ENCODE measurements at places on chromosomes 11 and 22.

DNA sequence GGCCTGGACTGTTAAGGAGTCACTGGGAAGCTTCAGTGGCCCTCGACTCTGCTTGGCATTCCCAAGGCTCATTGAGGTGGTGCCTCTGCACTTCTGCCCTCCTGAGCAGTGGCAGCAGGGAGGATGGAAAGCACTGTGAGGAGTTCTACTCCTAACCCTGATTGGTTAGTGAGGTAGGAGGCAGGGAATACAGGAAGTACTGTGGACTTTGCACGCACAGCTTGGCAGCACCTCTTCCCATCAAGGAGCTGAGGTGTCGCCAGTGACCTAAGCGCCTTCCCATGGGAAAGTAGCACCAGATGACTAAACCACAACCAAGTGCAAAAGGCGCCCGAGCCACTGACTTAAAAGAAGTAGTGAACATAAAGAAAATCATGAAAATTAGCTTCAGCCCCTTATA lies 152.5 kb upstream of the CADM1 start:
- DNase-seq: no peak

- DNase-seq: no peak
These were observed 6.2 kb downstream of the CLCF1 start for GRCh38 chr11:67366961-67367760.

DNA sequence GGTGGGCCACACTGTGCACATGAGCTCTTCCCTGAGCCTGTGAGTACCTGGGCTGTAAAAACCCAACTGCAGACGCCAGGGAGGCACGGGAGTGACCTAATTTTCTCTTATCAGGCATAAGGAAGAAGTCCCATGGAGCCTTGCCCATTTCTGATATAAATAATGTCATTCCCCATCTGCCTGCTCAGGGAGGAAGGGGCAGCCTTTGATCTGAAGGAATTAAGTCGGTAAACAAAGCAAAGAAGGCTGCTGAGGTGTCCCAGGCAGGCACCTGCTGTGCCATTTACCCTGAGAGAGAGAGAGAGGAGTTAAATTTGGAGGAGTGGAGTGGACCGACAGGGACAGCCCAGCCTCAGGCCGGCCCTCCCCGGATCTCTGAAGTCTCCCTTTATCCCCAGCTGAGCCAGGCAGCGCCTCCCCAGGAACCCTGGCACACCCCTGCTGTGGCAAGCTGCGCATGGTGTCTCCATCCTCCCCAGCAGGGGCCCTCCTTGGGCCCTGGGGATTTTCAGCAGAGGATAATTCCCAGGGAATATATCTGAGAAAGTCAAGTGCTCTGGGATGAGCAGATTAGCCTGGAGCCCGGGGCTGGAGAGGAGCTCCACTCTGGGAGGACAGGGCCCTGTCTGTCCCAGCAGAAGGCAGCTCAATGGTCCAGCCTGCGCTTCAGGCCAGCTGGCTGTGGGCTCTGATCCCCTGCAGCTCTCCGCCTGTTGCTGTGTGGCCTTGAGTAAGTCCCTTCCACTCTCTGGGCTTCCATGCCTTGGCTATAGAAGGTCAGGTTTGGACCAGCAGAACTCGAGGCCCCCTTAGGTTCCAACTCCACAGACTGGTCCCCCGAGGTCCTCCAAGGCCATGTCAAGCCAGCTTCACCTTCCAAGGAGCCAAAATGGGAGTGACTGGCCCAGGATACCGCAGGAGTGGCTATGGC lies 17.5 kb upstream of the CABP7 start:
- no peak for DNase-seq

DNA sequence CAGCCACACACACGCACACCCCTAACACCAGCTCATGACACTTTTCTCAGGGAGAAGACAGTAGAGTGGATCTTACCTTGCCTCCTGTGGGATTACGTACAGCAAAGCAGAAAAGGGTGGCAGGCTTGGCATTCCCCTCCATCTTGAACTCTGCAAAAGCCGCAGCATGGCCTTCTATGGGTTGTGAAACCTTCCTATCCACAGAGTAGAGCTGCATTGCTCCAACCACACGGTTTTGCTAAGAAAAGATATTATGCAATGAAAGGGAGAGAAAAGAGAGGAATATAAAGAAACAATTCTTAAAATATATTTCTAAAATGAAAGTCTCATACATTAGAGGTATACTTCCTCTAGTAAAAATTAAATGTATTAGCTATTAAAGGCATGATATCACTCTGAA lies 48.8 kb downstream of the CLTCL1 start:
- no peak for DNase-seq

DNA sequence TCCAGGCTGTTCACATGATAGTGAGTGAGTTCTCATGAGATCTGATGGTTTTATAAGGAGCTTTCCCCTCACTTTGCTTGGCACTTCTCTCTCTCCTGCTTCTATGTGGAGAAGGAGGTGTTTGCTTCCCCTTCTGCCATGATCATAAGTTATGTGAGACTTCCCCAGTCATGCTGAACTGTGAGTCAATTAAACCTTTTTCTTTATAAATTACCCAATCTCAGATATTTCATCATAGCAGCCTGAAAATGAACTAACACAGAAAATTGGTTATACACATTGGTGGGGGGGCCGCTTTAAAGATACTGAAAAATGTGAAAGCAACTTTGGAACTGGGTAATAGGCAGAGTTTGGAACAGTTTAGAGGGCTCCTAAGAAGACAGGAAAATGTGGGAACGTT lies 741.1 kb upstream of the LUZP2 start:
- DNase-seq: no peak

GRCh38 chr11:92865352-92865751 lies 104.1 kb upstream of the MTNR1B start:
- no peak for DNase-seq

DNA sequence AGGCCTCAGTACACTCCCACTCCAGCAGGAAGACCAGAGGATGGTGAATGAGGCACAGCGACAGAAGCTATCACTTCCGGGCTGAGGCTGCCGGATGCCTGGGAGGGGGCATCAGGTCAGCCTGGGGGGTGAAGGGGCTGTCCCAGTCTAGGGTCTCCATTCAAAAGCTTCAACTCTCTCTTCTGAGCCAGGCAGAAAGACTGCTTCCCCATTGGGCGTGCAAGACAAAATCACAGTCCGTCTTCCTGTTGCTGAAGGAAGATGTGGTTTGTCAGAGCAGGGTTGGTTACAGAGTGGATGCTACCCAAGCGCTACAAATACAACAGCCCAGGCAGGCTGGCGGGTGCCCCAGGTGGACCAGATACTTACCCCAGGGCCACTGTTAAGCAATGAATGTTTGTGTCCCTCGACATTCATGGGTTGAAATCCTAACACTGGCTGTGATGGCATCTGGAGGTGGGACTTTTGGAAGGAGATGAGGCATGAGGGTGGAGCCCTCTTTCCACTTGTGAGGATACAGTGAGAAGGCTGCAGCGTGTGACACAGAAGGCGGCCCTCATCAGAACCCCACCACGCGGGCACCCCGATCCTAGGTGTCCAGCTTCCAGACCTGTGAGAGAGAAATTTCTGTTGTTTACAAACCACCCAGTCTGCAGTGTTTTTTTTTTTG lies 12.0 kb downstream of the UPK3A start:
- DNase-seq: no peak

DNA sequence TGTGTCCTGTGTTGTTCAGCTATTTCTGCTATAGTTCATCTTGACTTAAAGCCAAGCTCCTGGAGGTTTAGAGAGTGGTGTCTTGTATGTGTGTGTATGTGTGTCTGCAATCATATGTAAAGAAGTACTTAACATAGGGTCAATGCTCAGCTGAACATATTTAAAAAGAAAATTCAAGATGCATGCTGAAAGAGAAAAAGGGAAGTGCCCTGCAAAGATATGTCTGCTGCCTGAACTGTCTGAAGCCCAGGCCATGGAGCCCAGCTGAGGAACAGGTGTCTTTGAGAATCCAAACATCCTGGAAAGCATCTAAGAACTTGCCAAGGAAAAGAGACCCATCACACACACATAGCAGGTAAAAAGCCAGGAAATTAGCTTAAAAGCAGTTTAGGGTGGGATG lies 6.6 kb downstream of the TCN1 start:
- DNase-seq: no peak

GRCh38 chr11:118265954-118266353 lies 1.9 kb upstream of the MPZL2 start:
- no peak for DNase-seq
